Activated naive CD8-positive, alpha-beta T cell treated with anti-CD3 and anti-CD28 coated beads for 36 hours (primary cell): ENCODE measurements at places on chromosomes 2 and 18. TPM values are rescaled to one million over a fixed set of nuclear protein-coding genes. Genes with fewer than 3 reads are reported as not detected.
A peak's percentile ranks its signal among the peaks of the same experiment; 100 is the strongest.

GRCh38 chr2:44569491-44569890 lies 207.7 kb downstream of the CAMKMT start:
- no peak for DNase-seq

DNA sequence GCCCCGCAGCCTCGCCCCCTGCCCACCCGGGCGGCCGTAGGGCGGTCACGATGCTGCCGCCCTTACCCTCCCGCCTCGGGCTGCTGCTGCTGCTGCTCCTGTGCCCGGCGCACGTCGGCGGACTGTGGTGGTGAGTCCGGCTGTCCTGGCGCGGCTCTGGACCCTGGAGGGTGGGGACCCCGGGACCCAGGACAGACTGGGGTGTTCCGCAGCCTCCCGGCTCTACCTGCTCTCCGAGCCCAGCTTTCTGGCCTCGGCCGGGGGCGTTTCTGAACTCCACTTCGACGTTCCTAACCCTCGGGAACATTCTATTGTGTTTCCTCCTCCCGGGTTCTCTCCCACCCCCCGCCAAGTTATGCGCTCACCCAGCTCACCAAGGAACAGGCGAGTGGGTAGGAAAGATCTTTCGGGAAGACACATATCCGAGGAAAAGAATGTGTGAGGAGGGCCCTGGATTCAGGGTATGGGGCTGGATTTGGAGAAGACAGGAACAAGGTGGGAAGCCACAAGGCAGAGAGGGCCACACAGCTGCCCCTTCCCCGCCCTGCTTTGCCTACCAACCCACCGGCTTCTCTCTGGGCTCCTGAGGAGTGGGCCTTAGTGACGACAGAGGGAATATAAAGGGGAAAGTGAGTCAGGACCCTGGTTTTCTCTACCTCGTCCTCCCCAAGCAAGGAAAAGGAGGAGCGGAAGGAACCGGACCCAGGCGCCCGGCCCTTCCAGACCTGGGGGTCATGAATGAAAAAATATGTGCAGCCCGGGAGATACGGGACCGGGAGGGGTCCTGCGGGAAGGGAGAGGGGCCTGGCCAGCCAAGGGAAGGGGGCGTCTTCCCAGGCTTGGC lies 605 bp downstream of the WNT6 start:
- no peak for DNase-seq

APCDD1 gene
- not detected for total RNA-seq

DNA sequence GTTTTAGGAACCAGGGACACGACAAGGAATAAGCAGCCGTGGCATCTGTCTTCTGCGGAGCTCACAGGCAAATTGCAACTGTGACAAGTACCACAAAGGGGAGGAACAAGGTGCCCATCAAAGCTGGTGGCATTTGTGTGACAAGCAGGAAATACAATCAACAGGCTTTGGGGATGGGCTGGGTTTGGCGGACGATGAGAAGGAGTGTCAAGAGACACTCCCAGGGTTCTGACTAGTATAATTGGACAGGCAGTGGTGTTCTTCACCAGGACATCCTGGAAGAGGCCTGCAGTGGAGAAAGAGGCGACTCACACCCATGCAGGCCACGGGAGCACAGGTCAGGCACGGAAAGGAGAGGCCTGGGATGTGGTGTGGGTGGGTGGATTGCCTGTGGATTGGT lies 14.2 kb upstream of the SPATA3 start:
- peak; percentile 36 for DNase-seq

IHH gene
- not detected for total RNA-seq

DNA sequence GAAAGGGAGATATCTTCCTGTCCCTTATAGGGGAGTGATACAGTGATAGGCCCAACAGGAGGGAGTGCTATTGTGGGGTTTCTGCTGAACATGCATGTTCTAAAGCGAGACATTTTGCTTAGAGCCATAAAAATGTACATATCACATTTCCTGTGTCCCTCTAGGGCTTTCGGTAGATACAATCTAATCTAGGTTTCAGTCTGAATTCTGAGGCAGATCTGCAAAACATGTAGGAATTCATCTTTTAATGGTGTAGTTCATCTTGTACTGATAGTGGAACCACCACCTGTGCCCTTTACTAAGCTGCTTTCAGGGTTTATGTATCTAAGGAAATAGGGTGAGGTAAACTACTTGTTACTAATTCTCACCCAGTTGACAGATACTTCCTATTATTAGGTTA lies 73.8 kb downstream of the SPTBN1 start:
- no peak for DNase-seq

- no peak for DNase-seq
These were observed 73.0 kb upstream of the COPS8 start for GRCh38 chr2:237012577-237013267.

- DNase-seq: no peak
These were observed 78.7 kb upstream of the RGPD5 start for GRCh38 chr2:109715313-109715805.

SMYD1 gene
- total RNA-seq: not detected

DNA sequence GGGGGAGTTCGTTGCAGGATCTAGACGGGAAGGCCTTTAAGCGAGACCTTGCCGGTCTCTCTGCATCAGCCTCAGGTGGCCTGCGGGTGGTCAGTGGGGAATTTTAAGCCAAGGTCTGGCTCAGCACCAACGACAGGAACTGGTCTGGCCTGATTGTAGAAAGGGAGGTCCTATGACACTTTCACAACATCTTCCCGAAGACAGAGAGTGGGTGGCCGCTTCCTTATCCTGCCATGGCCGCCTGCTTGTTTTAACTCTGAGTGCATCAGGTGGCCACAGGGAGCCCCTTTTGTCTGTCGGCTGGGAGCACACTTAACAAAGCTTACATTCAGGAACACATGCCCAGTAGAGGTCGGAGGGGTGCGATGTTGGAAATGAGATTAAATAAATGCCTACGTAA lies 363.7 kb upstream of the MYT1L start:
- DNase-seq: no peak

DNA sequence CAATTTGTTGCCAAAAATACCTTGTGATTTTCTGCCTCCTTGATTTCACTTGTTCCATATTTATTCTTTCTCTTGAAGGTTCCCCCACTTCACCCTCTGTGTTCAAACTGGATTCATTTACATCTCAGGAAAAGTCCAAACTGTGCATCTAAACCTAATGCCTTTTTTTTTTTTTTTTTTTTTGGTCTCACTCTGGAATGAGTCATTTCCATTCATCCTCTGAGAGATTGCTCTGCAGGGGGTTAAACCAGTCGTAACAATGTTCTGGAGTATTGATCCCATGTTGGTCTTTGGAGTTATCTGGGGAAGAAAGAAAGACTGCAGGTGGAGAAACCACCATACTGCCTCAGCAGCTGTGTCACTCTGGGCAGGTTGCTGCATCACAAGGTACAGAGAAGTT lies 119.7 kb downstream of the TACR1 start:
- no peak for DNase-seq

TUBA4B gene
- total RNA-seq: not detected

GRCh38 chr2:189854187-189854586 lies 69.9 kb downstream of the PMS1 start:
- no peak for DNase-seq
